ENCODE measurements at places on chromosomes 1 and 21. TPM values are rescaled to one million over a fixed set of nuclear protein-coding genes. Genes with fewer than 3 reads are reported as not detected.

- no peak for DNase-seq
These were observed 4.9 kb downstream of the CAMK2N1 start for GRCh38 chr1:20480951-20481617.

DNA sequence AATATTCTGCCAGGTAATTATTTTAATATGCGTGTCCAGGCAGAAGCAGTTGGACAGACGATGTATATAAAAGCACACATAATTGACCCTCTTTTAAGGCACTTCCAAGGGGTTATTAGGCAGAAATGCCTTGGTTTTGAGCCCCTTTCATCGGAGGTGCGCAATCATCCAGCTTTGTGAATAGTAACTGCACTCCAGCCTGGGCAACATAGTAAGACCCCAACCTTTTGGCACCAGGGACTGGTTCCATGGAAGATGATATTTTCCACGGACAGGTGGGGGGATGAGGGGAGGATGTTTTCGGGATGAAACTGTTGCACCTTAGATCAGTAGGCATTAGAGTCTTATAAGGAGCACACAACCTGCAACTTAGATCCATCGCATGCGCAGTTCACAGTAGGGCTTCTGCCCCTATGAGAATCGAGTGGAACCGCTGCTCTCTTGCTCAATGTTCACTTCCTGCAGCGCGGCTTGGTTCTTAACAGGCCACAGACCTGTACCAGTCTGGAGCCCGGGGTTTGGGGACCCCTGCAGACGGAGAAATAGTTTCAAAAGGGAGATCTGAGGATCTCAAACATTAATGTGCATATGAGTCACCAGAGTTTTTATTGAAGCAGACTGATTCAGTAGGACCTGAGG, 1.8 kb upstream of the MCOLN2 start:
- no peak for DNase-seq

DNA sequence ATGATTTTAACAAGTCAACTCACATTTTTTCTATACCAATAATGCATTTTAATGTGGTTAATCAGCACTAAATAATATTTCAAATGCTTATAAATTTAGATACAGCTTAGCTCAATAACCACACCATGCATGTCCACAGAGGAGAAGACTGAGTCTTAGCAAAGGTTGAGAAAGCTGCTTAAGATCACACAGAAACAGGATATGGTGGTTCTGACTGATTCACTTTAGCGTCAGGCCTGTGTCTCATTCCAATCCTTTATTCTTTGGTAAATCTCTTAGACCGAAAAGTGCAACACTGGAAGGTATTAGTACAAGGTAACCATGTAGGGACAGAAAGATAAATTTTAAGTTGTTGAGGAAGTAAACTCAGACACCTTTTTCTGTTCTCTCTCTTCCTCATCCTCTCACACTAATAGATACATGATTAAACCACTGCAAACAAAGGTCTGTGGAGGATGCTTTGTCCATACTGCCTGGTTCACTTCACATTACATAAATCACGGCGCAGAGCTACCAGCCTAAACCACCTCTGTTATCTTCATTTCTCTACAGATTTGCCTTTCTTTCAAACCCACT, 139.0 kb downstream of the DPYD start:
- no peak for DNase-seq

GRCh38 chr1:152162792-152163463, 3.9 kb upstream of the RPTN start:
- no peak for DNase-seq

Gene CXADR
- 44.2 TPM for total RNA-seq

DNA sequence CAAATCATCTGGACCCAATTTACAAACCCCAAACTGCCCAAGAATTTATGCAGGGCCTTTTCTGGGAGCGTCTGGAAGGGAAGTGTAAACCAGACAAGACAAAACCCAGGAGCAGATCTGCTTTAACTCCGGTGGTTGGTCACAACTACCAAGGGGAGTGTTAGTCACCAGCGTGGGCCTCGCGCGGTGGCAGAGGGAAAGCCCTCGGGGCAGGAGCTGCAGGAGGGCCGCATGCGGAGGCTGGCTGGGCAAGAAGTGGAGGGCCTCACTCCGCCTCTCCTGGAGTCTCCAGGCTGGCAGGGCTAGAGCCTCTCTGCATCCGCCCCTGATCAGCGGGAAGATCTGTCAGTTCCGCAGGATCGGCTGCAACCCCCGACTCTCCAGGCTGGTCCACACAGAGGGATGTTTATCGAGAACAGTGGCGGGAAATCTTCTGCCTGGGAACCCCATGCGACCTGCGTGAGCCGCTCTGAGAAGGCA, 2.0 kb downstream of the COL24A1 start:
- no peak for DNase-seq

Gene A3GALT2
- total RNA-seq, result not detected

DNA sequence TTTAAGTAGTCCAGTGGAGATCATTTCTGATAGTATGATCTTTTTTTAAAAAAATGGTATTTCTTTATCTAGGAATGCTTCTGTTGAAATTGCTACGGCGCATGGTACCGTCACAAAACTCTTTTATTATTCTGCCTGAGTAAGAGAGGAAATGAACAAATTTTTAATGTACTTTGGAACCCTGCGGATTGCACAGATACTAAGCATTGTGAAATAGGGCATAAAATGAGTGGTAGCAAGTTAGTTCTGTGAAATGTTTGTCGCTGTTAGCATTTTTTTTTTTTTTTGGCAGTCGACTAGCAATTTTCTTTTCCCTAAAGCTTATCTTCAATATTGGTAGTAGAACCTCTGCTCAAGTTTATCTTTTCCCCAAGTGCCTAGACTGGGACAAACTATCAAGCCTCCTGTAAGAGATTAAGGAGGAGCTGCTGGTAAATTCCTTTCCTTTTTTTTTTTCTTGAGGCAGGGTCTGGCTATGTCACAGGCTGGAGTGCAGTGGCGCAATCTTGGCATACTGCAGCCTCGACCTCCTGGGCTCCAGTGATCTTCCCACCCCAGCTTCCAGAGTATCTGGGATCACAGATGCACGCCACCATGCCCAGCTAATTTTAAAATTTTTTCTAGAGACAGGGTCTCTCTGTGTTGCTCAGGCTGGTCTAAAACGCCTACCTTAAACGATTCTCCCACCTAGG, 2.2 kb downstream of the ITSN1 start:
- no peak for DNase-seq

- DNase-seq, result no peak
These were observed 62.3 kb upstream of the COL11A1 start for GRCh38 chr1:103170609-103171008.

DNA sequence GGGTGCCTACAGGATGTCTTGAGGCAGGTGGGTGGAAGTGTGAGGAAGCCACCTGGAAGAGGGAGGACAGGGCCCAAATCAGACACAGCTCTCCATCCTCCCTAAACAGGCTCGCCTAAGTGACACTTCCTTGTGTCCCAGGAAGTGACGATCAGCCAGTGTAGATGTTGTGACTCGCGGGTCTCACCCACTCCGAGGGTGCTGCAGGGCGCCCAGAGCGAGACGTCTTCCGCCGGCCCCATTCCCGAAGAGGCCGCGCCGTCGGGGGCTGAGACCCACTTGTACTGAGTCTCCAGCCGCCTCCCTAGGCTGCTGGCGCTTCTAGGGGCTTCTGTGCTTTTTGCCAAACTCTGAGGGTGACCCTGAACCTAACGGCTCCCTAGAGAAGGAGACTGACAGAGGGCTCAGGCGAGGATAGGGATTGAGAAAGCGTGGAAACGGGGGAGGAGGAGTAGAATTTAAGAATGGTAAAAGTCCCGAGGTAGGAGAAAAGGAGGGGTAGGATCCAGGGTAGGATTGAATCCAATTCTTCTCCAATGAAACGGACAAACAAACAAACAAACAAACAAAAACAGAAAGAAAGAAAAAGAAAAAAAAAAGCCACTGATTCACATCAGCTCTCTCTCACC, 543 bp upstream of the MARK1 start:
- no peak for DNase-seq

- no peak for DNase-seq
These were observed 8.2 kb upstream of the LINGO4 start for GRCh38 chr1:151813271-151813977.

- no peak for DNase-seq
These were observed 55.2 kb downstream of the SLC9A1 start for GRCh38 chr1:27099587-27100334.

GRCh38 chr1:47703981-47704596, 266.2 kb downstream of the FOXD2 start:
- no peak for DNase-seq

Gene KRTAP11-1
- not detected for total RNA-seq

DNA sequence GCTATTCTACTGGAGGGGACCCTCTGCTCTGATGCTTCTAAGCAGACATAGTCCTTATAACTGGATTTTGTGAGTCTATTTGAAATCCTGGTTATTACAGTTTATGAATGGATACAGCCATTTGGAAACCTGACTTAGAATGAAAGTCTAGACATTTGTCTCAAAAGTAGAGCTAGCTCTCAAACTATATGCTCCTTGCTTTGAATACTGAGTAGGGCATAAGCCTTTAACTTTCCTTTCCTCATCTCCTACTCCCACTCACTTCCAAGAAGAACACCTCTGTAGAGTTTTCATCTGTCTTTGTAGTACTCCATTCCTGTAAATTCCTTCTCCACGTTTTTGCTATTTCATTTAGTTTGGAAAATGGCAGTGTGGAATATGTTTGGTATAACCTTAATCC, 9.0 kb upstream of the ARID1A start:
- no peak for DNase-seq

Gene KRTAP19-3
- total RNA-seq, result not detected

DNA sequence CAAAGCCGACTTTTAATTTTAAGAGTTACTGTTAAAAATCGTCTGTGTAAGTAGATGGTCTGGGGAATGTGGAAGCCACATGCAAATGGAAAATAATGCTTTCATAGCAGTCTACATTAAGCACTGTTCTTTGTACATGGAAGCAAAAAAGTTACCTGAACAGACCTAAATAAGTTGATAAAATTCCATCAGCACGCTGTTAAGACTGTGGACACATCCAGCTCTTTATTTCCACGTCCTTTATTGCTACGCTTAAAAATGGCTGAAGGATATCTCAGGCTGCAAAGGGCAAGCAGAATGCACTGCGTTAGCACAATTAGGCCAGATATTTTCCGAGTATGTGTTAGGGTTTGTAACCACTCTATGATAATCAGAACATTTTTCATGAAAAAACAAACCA, 22.3 kb downstream of the NR5A2 start:
- no peak for DNase-seq

DNA sequence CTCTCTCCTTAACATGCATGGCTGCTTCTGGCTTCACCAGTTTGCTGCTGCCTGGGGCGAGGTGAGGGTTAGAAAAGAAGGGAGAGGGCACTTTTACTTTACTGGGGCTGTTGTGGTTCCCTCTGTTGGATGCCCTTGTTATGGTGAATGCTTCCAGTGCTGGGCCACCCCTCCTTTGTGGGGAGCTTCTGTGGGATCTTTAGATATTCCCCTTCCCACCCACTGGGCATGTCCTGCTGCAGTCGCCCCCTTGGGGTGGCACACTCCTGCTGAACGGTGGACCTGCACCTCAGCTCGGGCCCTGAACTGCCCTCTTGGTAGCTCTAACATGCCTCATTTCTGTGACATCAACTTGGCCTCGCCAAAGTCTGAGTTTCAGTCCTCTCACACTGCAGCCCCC, 6.0 kb downstream of the TNN start:
- no peak for DNase-seq

DNA sequence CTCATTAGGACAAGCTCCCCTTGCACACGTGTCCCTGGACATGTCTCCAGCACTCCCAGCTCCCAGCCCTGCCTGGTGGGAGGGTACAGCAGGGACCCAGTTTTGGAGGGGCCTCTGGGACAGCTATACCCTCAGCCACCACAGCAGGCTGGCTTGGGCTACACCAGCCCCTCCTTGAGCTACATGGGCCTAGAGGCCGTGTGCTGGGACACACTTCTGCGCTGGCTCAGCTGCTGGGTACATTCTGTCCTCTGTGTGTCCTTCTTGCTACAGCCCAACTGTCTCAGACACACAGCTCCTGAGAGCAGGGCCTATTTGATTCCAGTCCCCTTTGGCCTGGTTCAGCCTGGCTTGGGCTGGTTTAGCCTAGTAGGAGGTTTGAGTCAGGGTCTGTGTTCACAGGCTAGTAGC, 26.7 kb downstream of the DMAP1 start:
- DNase-seq, result no peak

Gene PCAT6
- total RNA-seq, result 1.2 TPM

DNA sequence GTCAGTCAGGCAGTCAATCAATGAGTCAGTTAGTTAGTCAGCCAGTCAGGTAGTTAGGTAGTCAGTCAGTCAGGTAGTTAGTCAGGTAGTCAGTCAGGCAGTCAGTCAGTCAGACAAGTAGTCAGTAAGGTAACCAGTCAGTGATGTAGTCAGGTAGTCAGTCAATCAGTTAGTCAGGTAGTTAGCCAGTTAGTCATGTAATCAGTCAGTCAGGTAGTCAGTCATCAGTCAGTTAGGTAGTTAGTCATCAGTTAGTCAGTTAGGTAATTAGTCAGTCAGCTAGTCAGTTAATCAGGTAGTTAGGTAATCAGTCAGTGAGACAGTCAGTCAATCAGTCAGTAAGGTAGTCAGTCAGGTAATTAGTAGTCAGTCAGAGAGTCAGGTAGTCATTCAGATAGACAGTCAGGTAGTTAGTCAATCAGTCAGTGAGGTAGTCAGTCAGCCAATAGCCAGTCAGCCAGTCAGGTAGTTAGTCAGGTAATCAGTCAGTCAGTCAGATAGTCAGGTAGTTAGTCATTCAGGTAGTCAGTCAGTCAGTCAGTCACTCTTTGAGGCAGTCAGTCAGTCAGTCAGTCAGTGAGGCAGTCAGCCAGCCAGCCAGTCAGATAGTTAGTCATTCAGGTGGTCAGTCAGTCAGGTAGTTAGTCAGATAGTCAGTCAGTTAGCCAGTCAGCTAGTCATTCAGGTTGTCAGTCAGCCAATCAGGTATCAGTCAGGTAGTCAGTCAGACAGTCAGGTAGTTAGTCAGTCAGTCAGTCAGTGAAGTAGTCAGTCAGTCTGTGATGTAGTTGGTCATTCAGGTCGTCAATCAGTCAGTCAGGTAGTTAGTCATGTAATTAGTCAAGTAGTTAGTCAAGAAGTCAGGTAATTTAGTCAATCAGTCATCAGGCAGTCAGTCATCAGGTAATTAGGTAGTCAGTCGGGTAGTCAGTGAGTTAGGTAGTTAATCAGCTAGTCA, 15.3 kb downstream of the KRTAP10-1 start:
- DNase-seq, result no peak

DNA sequence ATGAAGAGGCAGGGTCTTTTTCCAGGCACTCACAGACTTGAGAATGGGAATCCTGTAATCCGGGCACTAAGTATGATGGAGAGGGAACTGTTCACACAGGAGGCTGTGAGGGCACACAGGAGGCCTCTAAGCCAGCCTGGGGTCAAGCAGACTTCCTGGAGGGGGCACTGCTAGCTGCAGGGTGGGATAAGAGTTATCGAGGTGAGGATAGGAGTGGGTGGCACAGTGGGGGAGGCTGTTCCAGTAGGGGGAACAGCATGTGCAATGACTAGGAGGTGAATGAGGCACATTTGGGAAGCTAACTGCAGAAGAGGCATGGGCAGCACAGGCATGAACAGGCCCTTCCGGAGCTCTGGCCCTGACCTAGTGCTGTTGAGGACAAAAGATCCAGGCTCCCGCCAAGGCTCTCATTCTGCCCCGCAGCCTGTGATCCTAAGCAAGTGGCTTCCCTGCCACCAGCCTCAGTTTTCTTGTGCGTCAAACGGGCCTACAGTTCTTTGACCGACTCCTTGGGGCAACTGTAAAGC, 216.7 kb downstream of the TRABD2B start:
- no peak for DNase-seq

- DNase-seq, result no peak
These were observed 456 bp downstream of the COL8A2 start for GRCh38 chr1:36124404-36125128.
